ENCODE measurements at places on chromosomes 4 and X.

DNA sequence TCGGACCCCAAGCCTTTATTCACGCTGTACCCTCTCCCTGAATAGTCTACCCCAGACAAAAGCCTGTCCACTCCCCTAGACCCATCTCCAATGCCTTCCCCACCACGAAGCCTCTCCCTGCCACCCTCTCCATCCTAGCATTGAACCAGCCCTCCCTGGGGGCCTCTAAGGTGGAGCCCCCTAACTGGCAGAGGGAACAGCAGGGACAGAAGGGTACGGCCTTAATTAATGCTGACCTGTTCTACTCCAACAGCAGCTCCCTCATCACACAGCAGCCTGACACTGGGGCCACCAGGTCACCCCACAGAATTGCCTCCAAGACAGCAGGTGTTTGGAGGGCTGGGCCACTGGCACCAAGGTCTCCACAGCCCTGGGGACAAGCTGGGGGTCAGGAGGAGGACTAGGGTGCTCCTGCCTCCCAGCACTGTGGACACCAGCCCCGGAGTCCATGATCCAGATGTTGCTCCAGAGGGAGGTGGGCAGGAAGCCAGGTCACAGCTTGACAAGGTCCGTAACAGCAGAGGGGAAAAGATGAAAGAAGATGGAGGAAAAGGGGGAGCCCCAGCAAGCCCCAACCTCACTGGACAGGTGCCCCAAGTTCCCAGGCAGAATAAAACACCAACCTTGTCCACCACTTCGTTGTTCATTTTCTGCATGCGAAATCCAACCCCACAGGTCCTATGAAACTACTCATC is 3.7 kb downstream of the CRMP1 start:
- DNase-seq, result no peak

- DNase-seq, result no peak
Measured at GRCh38 chr4:83603129-83603528, 67.2 kb downstream of the GPAT3 start.

- no peak for DNase-seq
Measured at GRCh38 chr4:93203708-93204107, 624.8 kb upstream of the ATOH1 start.

DNA sequence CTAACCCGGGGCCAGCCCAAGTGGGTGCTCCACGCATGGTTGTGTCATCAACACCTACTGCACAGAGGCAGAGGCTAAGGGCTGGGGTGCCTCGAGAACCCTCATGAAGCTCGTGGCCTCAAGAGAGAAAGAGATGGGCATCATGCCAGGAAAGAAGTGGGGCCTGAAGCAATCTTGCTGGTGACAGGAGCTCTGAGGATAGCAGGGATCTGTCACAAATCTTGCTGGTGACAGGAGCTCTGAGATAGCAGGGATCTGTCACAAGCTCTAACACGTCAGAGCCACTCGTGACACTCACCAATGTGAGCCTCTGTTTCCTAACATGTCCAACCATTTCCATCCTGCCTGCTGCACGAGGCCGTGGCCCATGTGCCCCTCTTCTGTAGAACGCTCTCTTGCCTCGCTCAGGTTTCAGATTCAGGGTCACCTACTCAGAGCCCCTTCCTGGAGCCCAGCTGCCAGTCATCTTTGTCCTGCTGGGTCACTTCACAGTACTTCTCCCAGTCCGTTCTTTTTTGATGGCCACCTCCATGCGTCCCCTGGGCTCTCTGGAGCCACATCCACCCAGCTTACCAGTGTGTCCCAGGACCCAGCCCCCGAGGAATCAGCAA is 21.1 kb downstream of the PNMA6E start:
- no peak for DNase-seq

- DNase-seq, result peak; percentile 61
Measured at GRCh38 chrX:37349221-37350033, at the start of gene PRRG1. Gene PRRG1, plus strand, starts transcription at chrX:37349364. Its CDS starts 56,886 bp downstream, at chrX:37406250.

DNA sequence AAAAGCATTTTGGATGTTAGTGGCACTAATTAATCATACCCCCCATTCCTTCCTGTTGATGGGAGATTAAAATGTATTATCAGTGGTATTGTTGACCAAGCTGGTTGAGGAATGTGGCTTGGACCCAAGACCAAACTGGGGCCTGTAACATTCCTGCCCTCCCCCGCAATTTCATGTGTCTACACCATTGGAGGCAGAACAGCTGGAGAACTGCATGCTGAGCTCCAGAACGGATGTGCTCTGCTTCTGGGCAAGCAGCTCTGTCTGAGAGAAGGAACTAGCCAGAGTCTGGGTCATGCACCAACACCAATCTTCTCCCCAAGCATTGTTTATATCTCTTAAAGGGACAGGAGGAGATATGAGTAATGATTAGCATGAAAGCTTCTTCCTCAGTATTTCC is 185.5 kb downstream of the CEP135 start:
- DNase-seq, result no peak

- no peak for DNase-seq
Measured at GRCh38 chr4:101886826-101887225, 96.3 kb downstream of the BANK1 start.
